ENCODE measurements at places on chromosomes 5 and 9. TPM values are rescaled to one million over a fixed set of nuclear protein-coding genes. Genes with fewer than 3 reads are reported as not detected.

SH3GL2 gene
- 1.0 TPM for polyA plus RNA-seq

TRAPPC13 gene
- polyA plus RNA-seq = 12.2 TPM

SLC6A19 gene
- 0.07 TPM for polyA plus RNA-seq

ZNF608 gene
- 6.0 TPM for polyA plus RNA-seq

OBP2B gene
- polyA plus RNA-seq = not detected

PCDHB11 gene
- 0.45 TPM for polyA plus RNA-seq

MRPS30 gene
- polyA plus RNA-seq = 15.6 TPM

PSD2 gene
- 0.11 TPM for polyA plus RNA-seq

PCDHB7 gene
- polyA plus RNA-seq = 0.79 TPM

FAM221B gene
- polyA plus RNA-seq = not detected

CARTPT gene
- polyA plus RNA-seq = not detected

BNC2 gene
- 3.6 TPM for polyA plus RNA-seq

PCDHB8 gene
- 1.2 TPM for polyA plus RNA-seq

SLCO4C1 gene
- 0.19 TPM for polyA plus RNA-seq

LCN6 gene
- polyA plus RNA-seq = 39.0 TPM

SNCB gene
- polyA plus RNA-seq = not detected

ELOVL7 gene
- 4.6 TPM for polyA plus RNA-seq

CCL27 gene
- not detected for polyA plus RNA-seq

TMEM252 gene
- 0.34 TPM for polyA plus RNA-seq

FBP2 gene
- polyA plus RNA-seq = 3.5 TPM

ANKRD18B gene
- 0.22 TPM for polyA plus RNA-seq

TRPM6 gene
- polyA plus RNA-seq = 0.09 TPM

CYLC2 gene
- polyA plus RNA-seq = not detected

TOR1B gene
- 10.9 TPM for polyA plus RNA-seq

LCN15 gene
- not detected for polyA plus RNA-seq

BRD9 gene
- 24.3 TPM for polyA plus RNA-seq

IQGAP2 gene
- 5.6 TPM for polyA plus RNA-seq

COL15A1 gene
- 61.5 TPM for polyA plus RNA-seq

LMNB1 gene
- polyA plus RNA-seq = 2.2 TPM

WWC1 gene
- polyA plus RNA-seq = 4.8 TPM

SLC9A3 gene
- polyA plus RNA-seq = 3.1 TPM

OR1L6 gene
- not detected for polyA plus RNA-seq

PCDHGA12 gene
- polyA plus RNA-seq = 1.2 TPM

THOC3 gene
- 18.0 TPM for polyA plus RNA-seq

SLC4A9 gene
- 0.06 TPM for polyA plus RNA-seq

FUBP3 gene
- polyA plus RNA-seq = 13.3 TPM

NR2F1 gene
- polyA plus RNA-seq = 47.7 TPM

PLAC8L1 gene
- polyA plus RNA-seq = 0.24 TPM

All from adipose tissue (tissue), 3 donors.